Trophoblast cell (in vitro differentiated cells and primary cell): ENCODE measurements at places on chromosomes 1 and 21.

GRCh38 chr1:156705321-156705917 is at the start of gene CRABP2:
Gene CRABP2, minus strand, starts transcription at chr1:156705583. Its CDS starts 137 bp downstream, at chr1:156705446.
- peak; percentile 56 for DNase-seq

GRCh38 chr21:30793581-30794314 is 19.3 kb downstream of the KRTAP8-1 start:
- no peak for DNase-seq

GRCh38 chr1:67001682-67002425 is 52.1 kb downstream of the SLC35D1 start:
- no peak for DNase-seq

GRCh38 chr1:13590486-13590885 is 6.9 kb downstream of the PDPN start:
- no peak for DNase-seq

- peak; percentile 99 for DNase-seq
Measured at GRCh38 chr1:8120693-8121260, 94.7 kb upstream of the ERRFI1 start.

GRCh38 chr21:31254131-31254530 is 89.9 kb downstream of the TIAM1 start:
- peak; percentile 77 for DNase-seq

GRCh38 chr1:200483491-200484143 is 73.8 kb upstream of the ZNF281 start:
- DNase-seq: peak; percentile 91

DNA sequence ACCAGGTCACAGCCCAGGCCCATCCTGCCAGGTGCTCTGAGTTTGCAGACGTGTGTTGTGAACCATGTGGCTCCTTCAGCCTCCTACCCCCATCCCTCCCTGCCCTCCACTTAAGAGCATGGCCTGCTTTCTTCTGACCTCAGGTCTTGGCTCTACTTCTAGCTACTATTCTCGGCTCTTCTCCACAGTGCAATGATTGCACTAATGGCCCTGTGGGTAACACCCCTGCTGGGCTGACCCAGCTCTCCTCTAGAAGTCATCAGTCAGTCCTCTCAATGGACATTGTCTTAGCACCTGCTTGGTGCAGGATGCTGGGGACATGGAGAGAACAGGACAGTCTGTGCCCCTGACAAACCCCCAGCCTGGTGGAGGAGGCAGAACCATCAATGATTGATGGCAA is 22.2 kb upstream of the IFFO2 start:
- DNase-seq: no peak

GRCh38 chr1:117930484-117930883 is 945 bp downstream of the WDR3 start:
- DNase-seq: no peak

- peak; percentile 67 for DNase-seq
Measured at GRCh38 chr1:223137455-223138085, 5.5 kb downstream of the TLR5 start.

DNA sequence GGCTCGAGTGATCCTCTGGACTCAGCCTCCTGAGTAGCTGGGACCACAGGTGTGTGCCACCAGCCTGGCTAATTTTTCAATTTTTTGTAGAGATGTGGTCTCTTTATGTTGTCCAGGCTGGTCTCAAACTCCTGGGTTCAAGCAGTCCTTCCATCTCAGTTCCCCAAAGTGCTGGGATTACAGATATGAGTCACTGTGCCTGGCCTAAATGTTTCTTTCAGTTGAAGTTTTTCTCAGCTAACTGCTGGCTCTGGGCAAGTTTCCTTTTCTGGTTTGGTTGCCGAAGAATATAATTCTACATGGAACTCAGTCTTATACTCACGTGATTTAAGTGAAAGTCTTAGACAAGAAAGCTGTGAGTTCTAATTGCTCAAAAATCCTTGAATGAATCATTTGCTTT is 57.0 kb downstream of the SASS6 start:
- DNase-seq: no peak

DNA sequence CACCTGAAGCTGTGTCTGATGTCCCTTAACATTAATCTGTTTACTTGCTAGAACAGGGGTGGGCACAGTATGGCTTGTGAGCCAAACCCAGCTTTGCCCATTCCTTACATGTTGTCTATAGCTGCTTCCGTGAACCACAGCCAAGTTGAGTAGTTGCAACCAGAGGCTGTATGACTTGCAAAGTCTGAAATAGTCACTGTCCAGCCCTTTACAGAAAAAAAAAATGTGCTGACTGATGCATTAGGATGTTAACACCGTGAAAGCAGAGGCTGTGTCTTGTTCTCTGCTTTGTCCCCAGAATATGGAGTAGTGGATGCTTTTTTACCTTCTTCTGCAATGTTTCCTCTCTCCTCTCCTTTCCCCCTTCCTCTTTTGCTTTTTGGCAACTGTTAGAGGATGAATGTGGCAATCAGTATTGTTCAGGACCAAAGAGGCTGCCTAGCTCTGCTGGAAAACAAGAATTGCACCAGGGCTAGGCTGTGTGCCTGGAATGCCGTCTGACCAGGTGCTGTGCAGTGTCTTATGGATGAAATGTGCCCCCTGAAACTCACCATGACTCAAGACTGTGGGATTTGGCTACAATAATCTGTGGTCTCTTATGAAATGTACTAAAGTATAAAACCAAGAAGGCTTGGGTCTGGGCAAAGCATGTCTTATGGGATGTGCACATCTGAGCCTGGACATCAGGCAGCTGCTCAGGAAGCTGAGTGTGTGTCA is 79.6 kb upstream of the GCLM start:
- DNase-seq: peak; percentile 76

DNA sequence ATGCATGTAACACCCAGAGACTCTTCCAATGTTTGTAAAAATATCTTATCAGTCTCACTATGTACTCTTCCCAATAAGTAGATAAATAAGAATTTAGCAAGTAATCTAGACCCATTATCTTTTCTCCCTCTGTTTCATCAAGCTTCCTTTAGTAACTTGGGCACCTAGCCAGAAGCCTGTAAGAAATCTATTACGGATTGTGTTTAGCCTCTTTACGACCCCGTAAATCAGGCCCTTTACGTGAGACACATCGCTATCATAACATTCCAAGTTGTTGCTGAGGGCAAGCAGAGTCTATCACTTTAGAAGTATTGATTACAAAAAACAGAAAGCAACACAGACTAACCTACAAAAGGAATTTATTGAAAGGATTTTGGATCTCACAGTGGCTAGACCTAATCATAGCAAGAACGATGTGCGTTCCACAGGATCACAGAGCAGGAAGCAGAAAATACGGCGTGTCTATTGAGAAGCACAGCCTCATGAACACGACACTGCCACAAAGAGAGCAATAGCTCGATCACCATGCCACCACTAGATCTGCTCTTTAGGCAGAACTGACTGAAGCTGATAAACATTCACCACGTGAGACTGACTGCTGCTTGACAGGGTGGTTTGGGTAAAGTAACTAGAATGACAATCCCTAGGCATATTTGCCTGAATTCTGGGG is 922.1 kb downstream of the AMY1C start:
- no peak for DNase-seq

- no peak for DNase-seq
Measured at GRCh38 chr1:246679794-246680177, 44.4 kb upstream of the SCCPDH start.

DNA sequence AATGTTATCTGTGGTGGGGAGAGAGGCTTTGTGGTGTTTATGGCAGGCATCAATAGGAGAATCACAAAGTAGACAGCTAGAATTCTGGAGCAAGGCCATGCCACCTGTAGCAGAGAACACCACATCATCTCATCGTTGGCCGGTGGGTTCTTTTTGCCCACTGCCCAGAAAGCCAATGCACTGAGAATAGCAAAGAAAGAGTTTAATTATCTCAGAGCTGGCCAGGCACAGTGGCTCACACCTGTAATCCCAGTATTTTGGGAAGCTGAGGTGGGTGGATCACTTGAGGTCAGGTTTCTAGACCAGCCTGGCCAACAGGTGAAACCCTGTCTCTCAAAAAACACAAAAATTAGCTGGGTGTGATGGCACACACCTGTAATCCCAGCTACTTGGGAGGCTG is 99.2 kb upstream of the COG2 start:
- DNase-seq: no peak

GRCh38 chr21:41428847-41429246 is 2.8 kb downstream of the MX1 start:
- DNase-seq: no peak

- no peak for DNase-seq
Measured at GRCh38 chr1:41135196-41135947, 106.7 kb downstream of the SCMH1 start.

- no peak for DNase-seq
Measured at GRCh38 chr1:96989302-96989701, 267.7 kb downstream of the PTBP2 start.

DNA sequence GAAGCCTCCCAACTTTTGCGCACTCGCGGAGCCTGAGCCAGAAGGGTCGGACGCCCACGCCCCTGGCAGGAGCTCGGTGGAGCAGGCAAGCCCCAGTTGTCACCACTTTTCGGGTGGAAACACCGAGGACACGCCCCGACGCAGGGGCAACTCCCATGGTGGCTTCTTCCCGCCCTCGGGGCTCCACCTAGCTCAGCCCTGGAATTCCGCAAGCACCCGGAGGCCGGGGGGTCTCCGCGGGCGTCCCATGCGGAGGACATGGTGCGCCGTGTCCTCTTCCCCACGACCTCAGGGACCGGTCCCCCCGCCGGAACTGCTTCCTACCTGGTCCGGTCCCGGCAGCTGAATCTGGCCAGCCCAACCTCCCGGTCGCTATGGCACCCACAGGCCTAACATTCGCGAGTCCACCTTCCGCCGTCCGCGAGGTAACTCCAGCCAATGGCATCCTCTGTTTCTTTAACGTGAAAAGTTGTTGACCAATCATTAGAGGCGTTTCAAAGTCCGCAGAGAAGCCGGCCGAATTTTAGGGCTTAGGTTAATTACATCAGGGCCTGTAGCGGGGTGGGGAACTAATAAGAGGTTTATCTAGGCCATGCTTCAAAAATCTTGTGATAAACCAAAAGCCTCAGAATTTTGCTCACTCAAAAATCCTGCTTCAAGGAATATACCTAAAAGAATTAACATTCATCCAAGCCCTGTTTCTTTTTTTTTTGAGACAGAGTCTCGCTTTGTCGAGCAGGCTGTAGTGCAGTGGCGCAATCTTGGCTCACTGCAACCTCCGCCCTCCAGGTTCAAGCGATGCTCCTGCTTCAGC is at the start of gene STPG1:
TSS of gene STPG1 (minus strand) at position 433 of the 814 bp plus-strand sequence. CDS start 12,394 bp downstream, outside the sequence.
- DNase-seq: peak; percentile 92

DNA sequence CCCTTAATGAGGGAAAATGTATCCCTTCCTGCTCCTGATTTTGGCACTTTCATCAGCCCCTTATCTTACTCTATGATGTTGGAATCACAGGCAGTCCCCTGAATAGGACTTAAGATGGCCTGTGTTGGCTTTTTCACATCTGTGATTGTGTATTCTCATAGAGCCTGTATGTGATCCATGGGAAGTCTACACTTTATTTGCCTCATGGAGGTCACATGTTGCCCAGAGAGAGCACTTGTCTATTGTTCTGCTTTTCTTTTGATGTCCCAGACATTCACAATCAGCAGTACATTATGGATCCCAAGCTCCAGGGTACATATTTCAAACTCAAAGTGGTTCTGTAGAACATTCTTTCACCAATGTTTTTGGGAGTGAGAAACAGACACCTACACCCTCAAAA is 885.2 kb upstream of the ADGRL2 start:
- peak; percentile 5 for DNase-seq

DNA sequence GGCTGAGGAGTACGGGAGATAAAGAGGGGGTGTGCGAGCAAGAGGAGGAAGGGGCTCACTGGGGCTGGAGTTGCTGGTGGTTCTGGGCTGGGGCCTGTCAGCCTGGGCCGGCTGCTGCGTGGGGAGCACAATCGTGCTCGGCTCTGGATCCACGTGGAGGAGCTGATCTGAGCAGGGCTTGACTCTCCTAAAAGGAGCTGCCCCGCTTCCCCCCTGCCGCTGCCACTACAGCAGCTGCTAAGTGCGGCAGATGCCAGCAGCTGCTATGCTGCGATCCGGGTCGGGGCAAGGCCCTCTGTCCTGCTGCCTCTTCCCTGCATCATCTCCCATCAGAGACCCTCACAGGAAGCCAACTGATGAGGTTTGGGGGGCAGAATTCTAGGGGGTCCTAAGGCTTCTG is 165.9 kb downstream of the PCBP3 start:
- no peak for DNase-seq

GRCh38 chr1:114979278-114979891 is 50.2 kb upstream of the TSHB start:
- peak; percentile 52 for DNase-seq

- DNase-seq: no peak
Measured at GRCh38 chr1:58392083-58392482, 154.4 kb downstream of the OMA1 start.

- DNase-seq: no peak
Measured at GRCh38 chr1:33602271-33602670, 129.8 kb downstream of the ZSCAN20 start.
